ENCODE measurements at places on chromosomes 13 and 19.
A peak's percentile ranks its signal among the peaks of the same experiment; 100 is the strongest.

- no peak for DNase-seq
Measured at GRCh38 chr19:8332976-8333766, 9.9 kb downstream of the KANK3 start.

DNA sequence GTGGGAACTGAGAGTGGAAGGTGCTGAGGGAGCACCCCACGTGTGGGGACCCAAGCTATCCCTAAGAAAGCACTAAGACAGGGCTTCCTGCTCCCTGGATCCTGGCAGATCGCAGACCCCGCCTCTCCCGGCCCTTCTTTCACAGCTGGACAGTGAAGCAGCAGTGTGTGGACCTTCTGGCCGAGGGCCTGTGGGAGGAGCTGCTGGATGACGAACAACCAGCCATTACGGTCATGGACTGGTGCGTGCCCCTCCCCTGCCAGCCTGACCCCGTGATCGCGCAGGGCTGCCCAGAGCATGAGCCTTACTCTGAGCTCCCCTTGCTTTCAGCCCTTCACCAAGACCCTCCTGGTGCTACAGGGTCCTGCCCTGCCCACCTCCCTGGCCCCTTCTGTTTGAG, 2.3 kb downstream of the NCCRP1 start:
- no peak for DNase-seq

- DNase-seq: no peak
Measured at GRCh38 chr19:18259893-18260292, 14.4 kb downstream of the IQCN start.

DNA sequence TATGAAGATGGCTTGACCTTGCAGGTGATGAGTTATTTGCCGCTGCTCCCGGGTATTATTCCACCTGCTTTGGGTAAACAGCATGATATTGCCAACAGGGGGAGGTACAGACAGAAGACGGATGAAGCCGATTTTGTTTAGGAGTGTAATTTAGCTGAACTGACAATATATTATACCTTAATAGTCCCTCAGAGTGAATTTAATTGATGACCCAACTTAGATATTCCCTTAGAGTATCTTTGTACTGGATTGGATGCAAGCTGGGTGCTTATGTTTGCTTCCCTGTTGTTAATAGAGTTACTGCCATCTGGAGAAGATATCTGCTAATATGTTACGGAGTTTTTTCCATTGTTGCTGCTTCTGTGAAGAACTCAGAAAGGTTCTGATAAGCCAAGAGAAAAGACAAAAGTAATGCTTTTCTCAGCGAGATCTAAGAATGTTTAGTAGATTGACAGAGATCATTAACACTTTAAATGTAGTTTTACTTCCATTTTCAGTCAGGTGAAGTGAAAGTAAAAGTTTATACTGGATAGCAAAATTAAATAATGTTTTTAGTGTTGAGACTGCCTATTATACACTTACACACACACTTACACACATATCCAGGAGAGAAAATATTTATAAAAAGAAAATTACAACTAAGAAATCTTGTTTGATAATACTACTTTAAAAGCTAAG, 2220.8 kb upstream of the PCDH20 start:
- DNase-seq: no peak

- DNase-seq: no peak
Measured at GRCh38 chr19:56170261-56170660, 5.5 kb upstream of the GALP start.

DNA sequence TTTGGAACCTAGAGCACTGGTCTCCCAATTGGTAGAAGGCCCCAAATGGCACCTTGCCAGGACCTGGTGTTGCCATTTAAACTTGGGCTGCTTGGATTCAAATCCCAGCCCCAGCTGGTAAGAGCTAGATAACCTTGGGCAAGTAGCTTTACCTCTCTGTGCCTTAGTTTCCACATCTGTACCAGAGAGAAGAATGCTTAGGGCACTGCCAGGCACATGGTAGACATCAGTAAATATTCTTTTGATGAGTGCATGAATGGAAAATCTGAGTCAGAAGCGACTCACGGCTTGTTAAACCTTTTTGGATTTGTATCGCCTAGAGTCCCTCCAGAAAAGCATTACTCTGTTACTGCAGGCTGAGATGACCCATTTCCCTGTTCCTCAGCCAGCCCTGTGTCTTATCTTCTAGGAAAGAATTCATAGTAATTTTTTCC, 90.9 kb downstream of the SIPA1L3 start:
- no peak for DNase-seq

- DNase-seq: no peak
Measured at GRCh38 chr13:51425410-51426042, 27.3 kb downstream of the INTS6 start.

DNA sequence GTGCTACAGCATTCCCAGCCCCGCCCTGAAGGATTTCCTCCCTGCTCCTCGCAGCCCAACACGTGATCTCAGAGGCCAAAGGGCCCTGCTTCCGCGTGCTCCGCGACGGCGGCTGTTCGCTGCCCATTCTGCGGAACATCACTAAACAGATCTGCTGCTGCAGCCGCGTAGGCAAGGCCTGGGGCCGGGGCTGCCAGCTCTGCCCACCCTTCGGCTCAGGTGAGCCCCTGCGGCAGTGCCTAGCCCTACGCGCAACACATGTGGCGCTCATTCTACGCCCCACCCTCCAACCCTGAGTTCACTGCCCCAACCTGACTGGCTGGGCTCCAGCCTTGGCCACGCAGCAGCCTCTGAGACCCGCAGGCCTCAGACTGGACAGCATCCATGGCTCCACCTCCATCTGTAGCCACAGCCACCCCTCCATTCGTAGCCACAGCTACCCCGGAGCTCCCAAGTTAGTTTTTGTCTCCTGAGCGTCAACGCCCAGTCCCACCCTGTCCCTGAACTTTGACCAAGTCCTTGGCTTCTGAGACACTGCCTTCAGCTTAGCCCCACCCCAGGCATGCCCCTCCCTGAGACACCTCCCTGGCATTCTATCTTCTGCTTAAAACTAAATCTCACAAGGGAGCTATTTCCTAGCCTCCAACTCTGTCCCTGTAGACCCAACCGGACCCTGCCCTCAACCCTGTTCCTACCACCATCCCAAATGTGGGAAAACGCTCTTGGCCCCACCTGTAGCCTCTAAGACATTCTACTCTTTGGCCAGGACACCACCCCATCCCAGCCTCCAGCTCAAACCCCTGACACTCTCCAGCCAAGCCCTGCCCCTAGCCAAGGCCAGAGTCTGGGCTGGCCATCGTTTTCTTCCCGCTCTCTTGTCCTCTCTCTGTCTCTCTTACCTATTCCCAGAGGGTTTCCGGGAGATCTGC, 6.4 kb downstream of the LTBP4 start:
- DNase-seq: no peak

DNA sequence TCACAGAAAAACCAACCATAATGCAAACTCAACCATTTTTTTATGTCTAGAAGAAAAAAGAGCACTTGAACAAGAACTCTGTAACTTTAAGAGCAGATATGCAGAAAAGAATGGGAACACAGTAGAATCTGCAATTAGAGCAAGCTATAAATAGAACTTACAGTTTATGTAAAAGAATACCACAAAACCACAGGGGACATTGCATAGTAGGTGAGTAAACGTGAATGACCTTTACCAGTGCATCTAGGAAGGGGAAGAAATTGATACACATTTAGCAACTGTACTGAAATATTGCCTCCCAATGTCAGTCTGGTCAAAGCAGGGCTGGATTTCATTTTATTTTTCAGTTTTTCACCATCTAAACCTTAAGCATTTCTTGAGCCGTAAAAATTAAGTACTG, 242.2 kb upstream of the EDNRB start:
- no peak for DNase-seq

DNA sequence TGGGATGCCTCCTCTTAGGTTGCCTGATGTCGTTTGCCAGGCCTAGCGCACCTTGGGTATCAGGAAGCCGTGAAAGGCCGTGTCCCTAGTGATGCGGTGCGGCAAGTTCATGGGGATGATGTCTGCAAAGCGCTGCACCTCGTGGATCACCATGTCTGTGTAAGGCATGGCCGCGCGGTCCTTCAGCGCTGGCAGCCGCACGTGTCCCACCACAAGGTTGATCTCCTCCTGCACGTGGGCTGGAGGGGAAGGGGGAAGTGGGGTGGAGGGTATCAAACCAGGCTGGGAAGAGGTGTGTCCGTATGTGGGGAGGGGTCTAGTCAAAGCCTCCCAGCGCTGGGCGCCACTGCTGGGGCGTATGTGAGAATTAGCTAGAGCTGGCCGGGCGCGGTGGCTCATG, 23.2 kb downstream of the EGLN2 start:
- DNase-seq: no peak

GRCh38 chr19:18441804-18442788, 4.2 kb upstream of the ISYNA1 start:
- no peak for DNase-seq

DNA sequence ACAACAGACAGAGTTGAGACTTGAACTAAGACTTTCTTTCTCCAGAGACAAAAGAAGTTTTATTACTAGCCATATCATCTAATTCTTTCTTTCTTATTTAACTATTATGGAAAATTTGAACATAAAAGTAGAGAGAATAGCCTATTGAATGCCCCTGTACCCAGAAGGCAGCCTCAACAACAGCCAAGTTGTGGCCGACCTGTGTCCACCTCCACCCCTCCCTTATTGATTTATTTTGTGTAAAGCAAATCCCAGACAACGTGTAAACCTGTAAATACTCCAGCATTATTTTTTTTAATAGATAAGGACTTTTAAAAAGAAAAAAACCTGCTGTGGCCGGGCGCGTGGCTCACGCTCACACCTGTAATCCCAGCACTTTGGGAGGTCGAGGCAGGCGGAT, 26.1 kb upstream of the FXYD3 start:
- no peak for DNase-seq

DNA sequence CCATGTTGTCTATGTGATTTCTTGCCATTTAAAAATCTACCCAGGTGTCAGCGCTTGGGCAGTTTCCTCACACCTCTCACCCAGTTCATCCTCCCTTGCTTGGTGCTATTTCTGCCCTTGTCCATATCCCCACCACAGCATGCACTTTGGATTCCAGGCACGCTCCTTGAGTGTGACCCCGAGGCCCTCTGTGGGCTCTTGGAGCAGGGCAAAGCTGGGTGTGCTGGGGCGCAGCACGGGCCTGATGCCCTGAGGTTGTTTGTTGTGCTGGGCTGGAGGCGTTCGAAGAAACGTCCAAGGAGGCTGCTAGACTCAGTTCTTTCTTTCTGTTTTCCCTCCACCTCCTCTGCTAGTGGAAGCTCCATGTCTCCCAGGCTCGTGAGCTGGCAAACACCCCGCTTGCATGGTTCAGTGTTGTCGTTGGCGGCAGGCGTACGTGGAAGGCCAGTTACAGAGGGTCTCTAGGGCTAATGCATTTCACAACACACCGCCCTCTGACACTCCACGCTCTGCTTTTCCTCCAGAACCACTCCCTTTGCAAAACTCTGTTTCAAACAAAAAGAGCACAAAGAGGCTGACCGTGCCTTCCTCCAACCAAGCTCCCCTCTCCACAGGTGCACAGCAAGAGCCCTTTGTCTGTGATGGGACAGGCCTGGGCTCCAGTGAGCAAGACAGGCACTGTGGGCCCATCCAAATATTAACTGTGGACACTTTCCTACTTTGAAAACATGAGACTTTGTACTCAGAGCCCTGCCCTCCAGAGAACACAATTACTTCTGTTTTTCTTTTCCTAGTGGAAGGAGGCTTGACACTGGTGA, 117.7 kb upstream of the GJB6 start:
- DNase-seq: no peak

- DNase-seq: no peak
Measured at GRCh38 chr13:31638577-31638976, 100.7 kb upstream of the RXFP2 start.

- peak; percentile 8 for DNase-seq
Measured at GRCh38 chr13:99382428-99383133, 75.4 kb upstream of the GPR183 start.

DNA sequence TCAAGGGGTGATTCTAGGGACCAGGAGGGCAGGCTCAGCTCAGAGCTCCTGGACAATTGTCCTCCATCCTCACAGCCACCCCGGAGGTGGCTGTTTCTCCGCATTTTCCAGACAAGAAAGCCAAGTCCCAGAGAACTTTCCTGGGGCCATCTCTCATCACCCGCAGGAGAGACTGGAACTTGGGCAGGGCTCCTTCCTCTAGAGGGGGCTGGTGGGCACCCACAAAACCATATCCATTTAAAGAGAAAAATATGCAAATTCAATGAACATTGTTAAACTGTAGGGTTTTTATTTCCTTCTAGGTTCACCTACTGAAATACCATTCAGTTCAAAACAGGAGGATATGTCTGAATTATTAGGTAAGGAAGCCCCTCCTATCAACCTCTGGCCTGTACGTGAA, 16.6 kb downstream of the SPACA7 start:
- DNase-seq: no peak

DNA sequence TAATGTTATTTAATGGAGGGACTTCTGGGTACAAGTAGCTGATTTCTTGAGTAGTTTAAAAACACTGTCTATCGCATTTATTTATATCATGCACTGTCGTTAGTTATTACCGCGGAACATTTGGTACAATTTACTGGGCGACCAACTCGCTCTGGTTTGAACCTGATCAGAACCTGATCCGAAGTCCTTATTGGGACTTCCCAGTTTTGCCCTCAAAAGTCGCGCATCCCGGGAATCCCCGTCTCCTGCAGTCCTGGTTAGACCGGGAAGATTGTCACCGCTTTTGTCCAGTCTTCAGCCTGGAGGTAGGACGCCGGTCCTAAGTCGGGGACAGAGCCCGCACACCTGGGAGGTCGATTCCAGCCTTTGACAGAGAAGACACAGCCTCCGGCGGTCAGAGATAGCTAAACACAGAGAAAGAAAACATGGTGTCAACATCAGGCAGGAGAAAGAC, 694 bp downstream of the CLN5 start:
- DNase-seq: no peak

- DNase-seq: no peak
Measured at GRCh38 chr13:65585346-65585745, 1644.8 kb downstream of the PCDH9 start.

GRCh38 chr13:83332751-83333150, 549.5 kb downstream of the SLITRK1 start:
- no peak for DNase-seq

GRCh38 chr19:30102239-30102638, 160.2 kb downstream of the URI1 start:
- no peak for DNase-seq

GRCh38 chr13:69524459-69525150, 583.0 kb upstream of the ATXN8OS start:
- no peak for DNase-seq

- peak; percentile 17 for DNase-seq
Measured at GRCh38 chr19:51777570-51778462, 16.8 kb downstream of the FPR2 start.

- no peak for DNase-seq
Measured at GRCh38 chr13:59364641-59365085, 799.1 kb downstream of the DIAPH3 start.

GRCh38 chr13:20337884-20338551, 105.9 kb upstream of the GJB6 start:
- DNase-seq: no peak

- DNase-seq: no peak
Measured at GRCh38 chr19:15283141-15283883, 49.0 kb downstream of the BRD4 start.

- no peak for DNase-seq
Measured at GRCh38 chr13:93687261-93687660, 460.7 kb downstream of the GPC6 start.

GRCh38 chr13:92807353-92807752, 419.3 kb upstream of the GPC6 start:
- no peak for DNase-seq

- DNase-seq: no peak
Measured at GRCh38 chr19:33705090-33705847, 83.5 kb downstream of the CHST8 start.

Data from activated CD4-positive, alpha-beta T cell treated with anti-CD3 and anti-CD28 coated beads for 1 hour (primary cell).